ENCODE measurements at places on chromosomes 5 and 9. TPM values are rescaled to one million over a fixed set of nuclear protein-coding genes. Genes with fewer than 3 reads are reported as not detected.

IL9 gene
- total RNA-seq = not detected

TAF1L gene
- total RNA-seq = not detected

SOHLH1 gene
- total RNA-seq = not detected

IL3 gene
- not detected for total RNA-seq

CDKN2A gene
- total RNA-seq = not detected

DNA sequence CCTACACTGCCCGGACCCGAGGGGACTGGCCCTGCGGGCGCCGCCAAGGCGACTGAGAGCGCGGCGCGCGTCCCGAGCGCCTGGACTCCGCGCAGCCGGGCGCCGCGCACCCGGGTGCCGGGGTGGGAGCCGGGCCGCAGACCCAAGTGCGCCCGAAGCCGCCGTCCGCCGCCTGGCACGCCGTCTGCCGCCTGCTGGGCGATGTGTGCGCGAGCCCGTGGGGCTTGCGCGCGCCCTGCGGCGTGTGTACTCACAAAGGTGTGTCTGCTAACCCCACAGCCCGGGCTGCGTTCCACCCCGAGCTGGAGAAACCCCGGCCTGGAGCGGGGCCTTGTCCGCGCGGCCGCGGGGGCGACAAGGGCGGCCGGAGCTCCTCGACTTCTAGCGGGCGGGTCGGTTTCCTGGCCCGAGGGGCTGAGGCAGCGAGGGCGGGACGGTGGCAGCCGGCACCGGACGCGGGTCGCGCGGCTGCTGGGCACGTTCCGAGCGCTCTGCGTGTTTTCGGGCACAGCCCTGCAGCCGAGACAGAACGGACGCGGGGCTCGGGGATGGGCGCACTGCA, 1.1 kb upstream of the ZSWIM6 start:
- peak; percentile 61 for DNase-seq

DNA sequence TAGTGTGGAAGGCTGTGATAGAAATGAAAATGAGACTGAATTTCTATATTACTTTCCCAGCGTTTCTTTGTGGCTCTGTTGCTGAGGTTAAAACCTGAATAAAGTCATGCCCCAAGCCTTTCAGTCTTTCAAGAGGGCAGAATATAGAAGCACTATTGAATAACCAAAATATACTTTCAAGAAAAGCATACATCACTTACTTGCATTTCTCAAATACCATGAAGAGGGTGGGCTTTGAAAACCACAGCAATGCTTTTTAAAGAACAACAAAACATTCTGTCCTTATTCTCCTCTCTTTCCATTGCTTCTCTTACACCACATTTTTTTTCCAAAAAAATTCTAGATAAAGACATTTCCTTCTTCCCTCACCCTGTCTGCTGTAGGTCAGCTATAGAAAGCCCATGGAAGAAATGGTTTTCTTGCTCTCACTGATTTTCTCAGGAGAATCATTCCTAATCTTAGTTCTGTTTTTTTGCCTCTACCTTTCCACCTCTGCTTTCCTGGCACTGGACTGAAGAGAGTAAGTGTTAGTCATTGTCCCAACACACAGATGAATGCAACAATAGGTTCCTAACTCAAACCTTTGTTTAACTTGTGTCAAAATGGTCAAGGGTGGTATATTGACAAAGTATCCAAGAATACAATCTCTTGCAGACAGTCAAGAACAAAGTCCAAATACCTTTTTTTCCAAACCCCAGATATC, 51.6 kb downstream of the NUDT12 start:
- DNase-seq = no peak

DNA sequence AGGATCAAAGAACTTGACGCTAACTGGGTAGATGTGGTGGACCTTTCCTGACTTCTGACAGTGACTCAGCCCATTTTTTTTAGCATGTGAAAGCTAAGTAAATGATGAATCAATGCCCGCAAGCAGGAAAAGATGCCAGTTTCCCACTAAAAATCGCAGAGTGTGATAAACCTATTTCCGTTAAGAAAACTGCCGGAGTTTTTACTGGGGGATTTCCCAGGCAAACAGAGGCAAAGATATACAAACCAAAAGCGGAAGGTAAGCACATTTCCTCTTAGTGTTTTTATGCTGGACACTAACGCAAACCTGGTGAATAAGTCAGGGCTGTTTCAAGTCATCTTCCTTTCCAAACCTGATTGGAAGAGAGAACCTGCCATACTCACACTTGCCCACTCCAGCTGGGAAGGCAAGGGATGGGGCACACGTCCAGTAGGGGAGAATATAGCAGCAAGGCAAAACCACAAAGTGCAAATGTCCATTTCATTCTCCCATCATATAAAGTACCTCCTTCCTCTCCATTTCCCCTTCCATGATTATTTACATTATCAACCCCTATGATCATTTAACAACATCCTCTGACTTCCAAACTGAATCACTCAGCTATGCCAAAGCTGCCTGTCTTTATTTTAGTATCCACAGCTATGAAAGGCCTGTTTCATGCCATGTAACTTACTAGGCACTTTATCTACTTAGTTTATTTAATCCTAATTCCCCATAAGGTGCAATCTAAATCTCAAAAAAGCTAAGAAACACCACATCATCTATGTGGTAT, 349.7 kb upstream of the RFX3 start:
- no peak for DNase-seq

- no peak for DNase-seq
These were observed 35.4 kb upstream of the CCDC180 start for GRCh38 chr9:97272072-97272471.

GRCh38 chr5:150624334-150625163, 15.9 kb upstream of the SYNPO start:
- no peak for DNase-seq

DNA sequence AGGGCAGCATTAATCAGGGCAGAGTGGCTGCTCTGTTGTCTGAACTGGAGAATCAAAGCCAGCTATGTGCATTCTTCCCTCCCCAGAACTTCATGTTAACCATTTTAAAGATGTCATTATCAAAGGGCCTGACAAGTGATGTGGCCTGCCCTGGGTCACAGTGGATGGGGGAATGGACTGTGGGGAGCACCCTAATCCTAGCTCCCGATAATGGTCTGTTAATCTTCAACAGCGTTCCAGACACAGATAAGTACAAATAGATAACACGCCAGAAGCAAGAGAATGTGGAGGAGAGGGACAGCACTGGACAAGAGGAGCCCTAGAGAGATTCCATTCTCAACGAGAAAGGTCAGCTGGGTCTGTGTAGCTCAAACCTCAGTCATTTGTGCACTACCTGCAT, 77.5 kb downstream of the DPYSL3 start:
- DNase-seq = no peak

GRCh38 chr9:137703842-137704508, 85.2 kb downstream of the EHMT1 start:
- no peak for DNase-seq

GRCh38 chr5:151002250-151002649, 18.1 kb upstream of the GPX3 start:
- DNase-seq = no peak

GRCh38 chr9:93501406-93501805, 48.0 kb upstream of the FAM120AOS start:
- DNase-seq = no peak

DNA sequence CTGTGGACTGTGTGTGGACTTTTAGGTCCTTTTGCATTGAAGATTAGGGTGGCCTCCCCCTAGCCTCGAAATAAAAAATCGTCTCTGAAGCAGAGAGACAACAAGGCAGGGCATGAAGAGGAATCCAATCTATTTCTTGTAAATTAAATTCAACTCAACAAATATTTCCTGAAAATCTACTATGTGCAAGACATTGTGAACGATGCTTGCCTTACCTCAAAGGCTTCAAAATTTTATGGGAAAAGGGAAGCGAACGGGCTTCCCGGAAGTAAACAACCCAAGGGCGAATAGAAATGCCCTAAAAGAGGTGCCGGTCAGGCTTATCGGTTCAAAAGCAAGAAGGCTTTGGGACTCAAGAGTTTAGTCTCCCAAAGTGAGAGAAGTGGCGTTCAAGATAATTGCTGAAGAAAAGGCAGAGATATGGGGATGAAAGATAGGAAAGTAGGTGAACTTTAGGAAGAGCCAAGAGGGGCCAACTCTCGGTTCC, 525 bp downstream of the KIF24 start:
- DNase-seq = no peak

Measured in neural crest cell (in vitro differentiated cells).